ENCODE measurements at places on chromosomes 5 and 9.

DNA sequence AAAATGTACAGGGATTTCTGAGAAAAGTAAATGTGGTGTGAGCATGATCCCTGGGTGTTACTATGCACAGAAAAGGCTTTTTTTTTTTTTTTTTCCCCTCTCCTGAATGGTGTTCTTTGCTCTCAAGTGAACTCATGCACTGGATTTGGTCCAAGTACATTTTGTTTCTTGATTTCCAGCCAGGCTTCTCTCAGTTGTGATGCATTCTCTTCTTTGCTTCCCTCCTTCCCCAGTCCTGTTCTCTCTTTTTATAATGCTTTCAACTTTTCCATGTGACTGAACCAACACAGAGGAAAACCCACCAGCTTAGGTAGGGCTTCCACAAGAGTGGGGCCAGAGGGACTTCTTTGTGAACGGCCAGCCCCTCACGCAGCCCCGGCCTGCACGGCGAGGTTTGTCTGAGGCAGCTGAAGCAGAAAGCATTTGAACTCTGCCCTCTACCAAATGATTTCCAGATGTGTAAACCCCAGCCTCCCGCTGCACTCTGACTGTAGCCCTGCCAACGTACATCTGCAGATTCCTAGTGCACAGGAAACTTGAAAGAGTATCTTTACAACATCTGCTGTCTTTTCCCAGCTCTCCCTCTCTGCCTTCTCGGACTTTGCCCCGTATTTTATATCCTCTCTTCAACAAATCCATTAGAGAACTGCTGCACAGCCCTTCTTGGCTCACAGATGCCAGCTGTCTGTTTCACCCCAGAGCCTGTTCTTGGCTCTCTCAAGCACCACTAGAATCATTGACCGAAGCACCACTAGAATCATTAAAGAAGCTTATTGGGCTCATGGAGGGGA lies 71.8 kb upstream of the CD180 start:
- DNase-seq = no peak

GRCh38 chr5:139422307-139422893 lies 16.9 kb downstream of the DNAJC18 start:
- peak; percentile 86 for DNase-seq

- no peak for DNase-seq
Measured at GRCh38 chr9:96553070-96553469, 66.6 kb downstream of the CDC14B start.

DNA sequence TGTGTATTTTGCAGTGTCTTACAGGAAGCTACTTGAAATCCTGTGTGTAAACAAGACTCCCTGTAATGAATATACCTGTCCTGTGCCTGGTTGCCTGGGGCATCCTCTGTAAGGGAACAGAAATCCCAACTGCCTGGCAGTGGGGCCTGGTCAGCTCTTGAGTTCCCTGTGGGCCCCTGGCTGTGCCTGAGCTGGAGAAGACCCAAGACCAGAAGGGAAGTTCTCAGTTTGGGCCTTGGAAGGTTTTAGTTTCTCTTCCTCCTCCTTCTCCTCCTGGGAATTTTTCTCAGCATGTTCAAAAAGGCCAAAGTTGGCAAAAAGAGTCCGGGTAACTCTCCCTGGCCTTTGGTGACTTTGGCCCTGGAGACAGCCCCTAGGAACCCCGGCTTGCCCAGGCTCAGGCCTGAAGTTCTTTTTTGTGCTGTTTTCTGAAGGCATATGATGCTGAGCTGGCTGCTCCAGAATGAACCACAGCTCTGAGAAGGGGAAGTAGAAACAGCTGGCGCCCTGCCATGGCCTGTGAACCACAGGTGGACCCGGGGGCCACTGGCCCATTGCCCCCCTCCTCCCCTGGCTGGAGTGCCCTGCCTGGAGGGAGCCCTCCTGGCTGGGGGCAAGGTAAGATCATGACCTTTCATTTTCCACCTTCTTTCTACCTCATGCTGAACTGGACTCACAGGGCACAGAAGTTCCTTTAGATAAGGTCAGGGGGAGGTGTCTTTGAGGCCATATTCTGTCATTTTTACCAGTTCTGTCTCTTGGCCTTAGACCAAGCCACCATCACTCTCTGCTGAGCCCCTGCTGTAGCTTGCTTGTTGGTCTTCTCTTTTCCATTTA lies 5.8 kb downstream of the TMEM268 start:
- peak; percentile 17 for DNase-seq

DNA sequence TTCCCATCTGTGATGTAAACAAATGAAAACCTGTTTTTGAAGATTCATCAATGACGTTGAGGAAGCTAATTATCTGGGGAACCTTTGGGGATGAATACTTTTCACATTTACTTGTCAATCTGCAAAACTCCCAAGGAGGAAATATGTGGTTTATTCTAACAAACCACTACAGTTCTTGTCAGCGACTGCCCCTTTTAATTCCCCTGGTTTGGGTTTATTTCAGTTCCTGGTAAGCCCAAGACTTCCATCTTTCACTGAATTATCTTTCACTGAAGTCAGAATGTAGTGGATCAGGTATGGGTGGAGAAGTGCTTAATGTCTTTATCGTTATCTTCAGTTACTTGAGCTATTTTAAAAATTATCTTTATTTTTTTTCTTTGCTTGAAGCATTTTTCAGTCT lies 40.2 kb downstream of the TLR4 start:
- DNase-seq = no peak

- no peak for DNase-seq
Measured at GRCh38 chr5:148333262-148333849, 2.0 kb upstream of the SPINK9 start.

DNA sequence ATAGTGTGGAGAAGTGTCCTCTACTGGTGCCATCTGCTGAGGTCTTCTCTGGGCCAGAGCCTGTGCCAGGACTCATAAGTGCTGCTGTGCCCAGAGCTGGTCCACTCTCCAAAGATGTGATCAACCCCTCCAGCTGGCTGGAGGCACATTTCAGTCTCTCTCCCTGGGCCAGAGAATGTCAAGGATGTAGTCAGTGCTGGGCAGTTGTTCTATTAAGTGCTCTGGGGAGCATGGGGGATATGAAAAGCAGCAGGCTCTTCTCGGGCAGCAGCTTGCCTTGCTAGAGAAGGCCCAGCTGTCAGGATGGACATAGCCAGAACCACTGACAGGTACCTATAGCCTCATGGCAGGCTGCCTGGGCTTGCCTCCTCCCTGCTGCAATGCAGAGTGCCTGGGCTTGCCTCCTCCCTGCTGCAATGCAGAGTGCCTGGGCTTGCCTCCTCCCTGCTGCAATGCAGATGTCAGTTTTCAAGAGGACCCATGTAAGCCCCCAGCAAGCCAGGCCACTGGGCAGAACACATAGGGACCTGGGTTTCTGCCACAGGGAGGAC lies 157.2 kb upstream of the PANK3 start:
- DNase-seq = no peak

- no peak for DNase-seq
Measured at GRCh38 chr9:137708590-137709284, 89.9 kb downstream of the EHMT1 start.

- DNase-seq = no peak
Measured at GRCh38 chr5:12413585-12413984, 509.3 kb upstream of the CTNND2 start.

- no peak for DNase-seq
Measured at GRCh38 chr9:133553973-133554713, 19.6 kb downstream of the ADAMTSL2 start.

DNA sequence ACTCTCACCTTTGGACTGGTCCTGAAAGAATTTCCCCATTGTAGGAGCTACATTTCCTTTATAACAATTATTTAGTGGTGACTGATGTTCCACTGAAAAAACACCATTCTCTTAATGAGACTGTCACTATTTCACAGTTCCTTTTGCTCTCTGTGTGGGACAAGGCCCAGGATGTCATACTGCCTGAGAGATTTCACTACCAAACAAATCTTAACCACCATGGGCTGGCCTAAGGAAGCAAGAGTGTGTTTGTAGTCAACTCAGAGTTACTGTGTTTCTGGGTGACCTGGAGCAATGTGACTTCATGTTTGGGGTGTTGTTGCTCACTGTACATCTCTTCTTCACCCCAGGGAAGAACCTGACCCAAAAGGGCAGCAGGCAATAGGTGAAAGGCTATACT lies 50.1 kb upstream of the ZNF608 start:
- no peak for DNase-seq

DNA sequence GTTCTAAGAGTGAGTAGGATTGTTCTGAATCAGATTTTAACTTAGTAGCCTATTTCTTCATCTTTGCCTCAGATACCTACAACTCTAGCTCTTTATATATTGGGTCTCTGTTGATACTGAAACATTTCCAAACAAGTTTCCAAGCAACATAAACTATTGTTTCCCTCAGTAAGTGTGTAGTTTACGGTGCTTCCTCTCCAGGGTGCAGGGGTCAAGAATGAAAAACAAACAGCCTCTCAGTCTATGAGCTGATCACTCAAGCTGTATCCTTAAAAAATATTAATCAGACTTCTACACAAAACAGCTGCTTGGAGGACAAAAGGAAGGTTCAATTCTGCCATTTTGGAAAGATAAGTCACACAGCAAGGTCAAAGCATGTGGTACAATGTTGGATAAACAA lies 75.0 kb downstream of the ADAMTS12 start:
- no peak for DNase-seq

GRCh38 chr5:61965490-61965889 lies 340.5 kb upstream of the KIF2A start:
- no peak for DNase-seq

DNA sequence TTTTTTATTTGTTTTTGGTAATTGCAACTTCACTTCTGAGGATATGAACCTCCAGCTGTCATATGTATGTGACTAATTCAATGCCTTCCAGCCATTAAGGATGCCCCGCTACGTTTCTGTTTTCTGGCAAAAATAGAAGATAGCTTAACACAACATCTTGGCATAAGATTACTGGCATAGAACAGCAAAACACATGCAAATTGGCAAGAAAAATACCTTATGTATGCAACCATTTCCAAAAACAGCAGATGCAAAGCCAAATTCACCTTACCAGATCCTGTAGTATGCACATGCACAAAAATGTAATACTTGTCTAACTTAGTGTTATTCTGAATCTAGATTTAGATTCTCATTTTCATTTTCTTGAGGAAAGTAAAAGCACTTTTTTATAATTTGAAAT lies 461.1 kb upstream of the CYLC2 start:
- no peak for DNase-seq

- DNase-seq = no peak
Measured at GRCh38 chr5:99317136-99317535, 388.3 kb upstream of the CHD1 start.

- no peak for DNase-seq
Measured at GRCh38 chr5:80368661-80369480, 39.0 kb upstream of the ZFYVE16 start.

DNA sequence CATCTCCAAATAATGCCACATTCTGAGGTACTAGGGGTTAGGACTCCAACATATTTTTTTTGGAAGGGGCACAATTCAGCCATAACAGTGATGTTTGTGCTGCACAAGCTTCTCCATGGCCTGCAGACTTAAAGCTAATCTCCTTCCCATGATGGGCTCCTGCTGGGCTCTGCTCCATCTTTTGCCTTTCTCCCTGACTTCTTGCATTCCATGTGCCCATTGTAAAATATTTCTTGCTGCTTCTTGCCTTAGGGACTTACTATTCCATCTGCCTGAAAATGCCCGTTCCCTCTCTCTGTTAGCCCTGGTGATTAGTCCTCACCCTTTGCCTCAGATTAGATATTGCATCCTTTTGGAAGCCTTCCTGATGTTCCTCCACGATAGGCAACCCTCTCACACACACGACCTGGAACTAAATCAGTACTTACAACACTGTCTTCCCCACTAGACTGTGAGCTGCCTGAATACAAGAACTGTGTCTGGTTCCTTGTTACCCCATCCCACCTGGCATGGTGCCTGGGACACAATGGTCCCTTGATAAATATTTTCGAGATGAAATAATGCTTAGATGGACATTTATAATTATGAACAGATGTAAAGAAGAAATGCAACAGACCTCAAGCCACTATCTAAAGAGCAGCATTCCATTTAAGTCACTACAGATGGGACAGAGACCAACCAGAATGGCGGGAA lies 33.5 kb downstream of the OR1J1 start:
- DNase-seq = no peak

DNA sequence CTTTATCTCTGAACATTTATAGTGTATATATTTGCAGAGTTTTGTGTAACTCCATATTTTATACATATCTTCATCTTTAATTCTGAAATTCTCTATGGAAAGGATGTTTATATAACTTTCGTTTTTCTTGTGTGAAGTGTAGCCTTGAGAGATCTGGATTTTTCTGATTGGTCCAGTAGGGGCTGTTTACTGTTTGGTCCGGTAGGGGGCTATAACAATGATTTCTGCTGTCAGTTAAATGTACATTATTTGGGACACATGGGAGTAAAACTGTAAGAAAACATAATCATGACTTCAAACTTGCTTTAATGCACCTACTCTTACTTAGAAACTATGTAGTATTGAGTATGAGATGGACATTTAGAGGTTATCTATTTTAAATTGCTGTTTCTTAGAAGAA lies 527.1 kb upstream of the ARRDC3 start:
- no peak for DNase-seq

DNA sequence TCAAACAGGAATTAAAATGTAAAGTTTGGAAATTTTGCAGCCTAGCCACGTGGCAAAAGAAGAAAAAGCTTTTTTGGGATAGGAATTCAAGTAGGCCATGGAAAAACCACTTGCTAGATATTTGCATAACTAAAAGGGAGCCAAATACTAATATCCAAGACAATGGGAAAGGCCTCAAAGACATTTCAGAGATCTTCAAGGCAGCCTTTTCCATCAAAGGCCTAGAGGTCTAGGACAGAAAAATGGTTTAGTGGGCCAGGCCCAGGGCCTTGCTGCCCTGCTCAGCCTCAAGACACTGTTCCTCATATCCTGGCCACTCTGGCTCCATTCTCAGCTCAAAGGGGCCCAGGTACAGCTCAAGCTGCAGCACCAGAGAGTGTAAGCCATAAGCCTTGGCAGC lies 265.9 kb upstream of the RPS23 start:
- DNase-seq = no peak

- no peak for DNase-seq
Measured at GRCh38 chr5:154287136-154287535, 96.6 kb downstream of the GALNT10 start.

DNA sequence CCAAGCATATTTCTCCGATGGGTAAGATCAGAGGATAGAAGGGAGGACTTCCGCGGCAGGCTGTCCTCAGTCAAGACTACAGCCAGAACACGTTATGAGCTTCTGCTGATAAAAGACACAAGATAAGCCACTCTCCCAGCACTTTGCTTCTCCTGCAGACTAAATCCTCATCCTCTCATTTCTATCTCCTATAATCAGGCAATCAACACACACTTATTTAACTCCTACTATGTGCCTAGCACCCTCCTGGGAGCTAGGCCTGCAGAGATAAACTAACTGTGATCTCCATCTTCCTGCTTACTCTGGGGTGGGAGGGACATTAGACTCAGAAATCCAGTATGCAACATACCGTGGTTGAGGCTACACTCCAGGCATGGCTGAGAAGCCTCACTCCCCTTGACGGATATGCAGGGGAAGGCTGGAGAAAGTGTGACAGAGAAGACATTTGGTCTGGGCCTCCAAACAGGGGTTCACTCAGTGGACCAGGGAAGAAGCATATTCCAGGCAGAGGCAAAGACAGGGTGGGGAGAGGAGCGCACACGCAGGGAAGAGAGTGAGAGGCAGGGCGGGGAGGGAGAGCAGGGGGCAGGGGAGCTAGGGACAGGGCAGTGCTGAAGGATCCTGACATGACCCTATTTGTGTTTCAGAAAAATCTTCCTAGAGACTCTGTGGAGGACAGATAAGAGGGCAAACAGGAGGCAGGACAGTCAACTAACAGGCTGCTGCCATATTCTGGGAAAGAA lies 274.1 kb downstream of the DENND1A start:
- DNase-seq = no peak
